Activated CD4-positive, alpha-beta T cell treated with anti-CD3 and anti-CD28 coated beads, Interleukin-2, amount 50 U/mL, for 48 hours (primary cell): ENCODE measurements at places on chromosomes 2 and 18.

DNA sequence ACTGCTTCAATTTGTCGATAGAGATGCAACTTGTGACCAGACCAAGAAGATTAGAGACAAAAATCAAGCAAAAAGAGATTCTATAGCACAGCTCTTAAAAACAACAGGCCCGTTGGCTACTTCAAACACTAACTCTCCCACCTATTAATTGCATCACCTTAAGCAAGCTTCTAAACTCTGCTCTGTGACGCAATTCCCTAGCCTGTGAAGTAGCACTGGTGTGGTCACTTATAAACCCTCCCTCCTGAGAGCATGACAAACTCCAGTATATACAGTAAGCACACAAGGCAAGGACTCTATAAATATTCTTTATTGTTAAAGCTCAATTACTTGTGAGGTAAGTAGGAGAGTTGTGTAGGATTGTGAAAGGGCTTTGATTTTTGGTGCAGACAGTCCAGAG is 72.3 kb downstream of the CMPK2 start:
- DNase-seq = no peak

GRCh38 chr2:37322368-37322767 is 2.3 kb downstream of the PRKD3 start:
- no peak for DNase-seq

- peak; percentile 63 for DNase-seq
Measured at GRCh38 chr2:96407041-96407918, 71.7 kb downstream of the NCAPH start.

- DNase-seq = no peak
Measured at GRCh38 chr18:5469340-5469739, 74.5 kb downstream of the EPB41L3 start.

- DNase-seq = no peak
Measured at GRCh38 chr2:201228271-201228911, 31.9 kb upstream of the CASP8 start.
